ENCODE measurements at places on chromosomes 4 and X.

DNA sequence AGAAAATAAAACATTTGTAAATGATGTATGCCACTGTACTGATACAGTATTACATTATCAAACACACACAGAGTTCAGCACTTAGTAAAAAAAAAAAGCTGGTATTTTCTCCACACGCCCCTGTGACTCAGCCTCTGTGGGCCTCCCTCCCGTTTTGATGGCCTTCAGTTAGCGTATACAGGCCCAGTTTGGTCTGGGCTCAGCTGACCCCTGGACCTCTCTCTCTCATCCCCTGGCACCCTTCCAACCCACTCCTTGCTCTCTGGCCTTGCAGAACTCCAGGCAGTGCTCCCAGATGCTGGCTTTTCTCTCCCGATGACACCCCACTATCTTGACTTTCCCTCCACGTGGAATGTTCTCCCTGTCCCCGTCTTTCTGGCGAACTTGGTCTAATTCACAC is 89.0 kb upstream of the LIMCH1 start:
- DNase-seq: no peak

- DNase-seq: no peak
Observed at GRCh38 chrX:108268434-108269080, 169.7 kb downstream of the COL4A6 start.

DNA sequence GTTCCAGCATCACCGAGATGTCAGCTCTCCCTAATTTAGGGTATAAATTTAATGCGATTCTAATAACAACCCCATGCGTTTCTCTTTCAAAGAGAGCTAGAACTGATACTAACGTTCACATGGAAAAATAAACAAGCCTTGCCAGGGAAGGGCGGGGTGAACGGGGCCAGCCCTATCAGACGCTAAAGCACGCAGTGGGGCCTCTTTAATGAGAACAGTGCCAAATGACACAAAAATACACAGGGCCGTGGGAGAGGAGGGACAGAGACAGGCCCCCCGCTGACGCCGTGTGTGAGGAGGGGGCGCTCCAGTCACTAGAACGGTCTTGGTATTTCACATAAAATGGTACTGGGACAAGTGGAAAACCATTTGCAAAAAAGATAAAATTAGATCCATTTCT is 21.3 kb upstream of the ADRA2C start:
- DNase-seq: no peak

GRCh38 chrX:31132821-31133241 is 61.0 kb upstream of the FTHL17 start:
- DNase-seq: no peak

DNA sequence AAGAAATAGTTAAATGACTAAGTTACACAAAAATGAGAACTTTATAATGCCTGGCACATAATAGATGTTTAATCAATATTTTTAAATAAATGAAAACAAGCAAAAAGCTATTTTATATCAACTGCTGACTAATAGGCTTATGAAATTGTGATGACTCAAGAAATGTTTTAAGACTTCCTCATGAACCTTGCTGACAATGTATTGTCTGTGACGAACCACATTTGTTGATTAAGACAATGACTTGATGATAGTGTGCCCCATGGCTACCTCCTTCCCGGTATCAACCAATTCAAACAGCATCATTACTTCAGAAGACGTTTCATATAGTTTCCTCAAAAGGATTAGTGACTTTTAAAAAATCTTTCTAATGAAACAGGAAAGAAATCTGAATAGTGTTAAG is 7.9 kb downstream of the CXCL6 start:
- no peak for DNase-seq

- DNase-seq: no peak
Observed at GRCh38 chr4:186643501-186644310, 80.0 kb downstream of the FAT1 start.

- DNase-seq: no peak
Observed at GRCh38 chr4:9916346-9916745, 105.0 kb downstream of the SLC2A9 start.

- DNase-seq: no peak
Observed at GRCh38 chr4:94516067-94516466, 64.3 kb downstream of the PDLIM5 start.

DNA sequence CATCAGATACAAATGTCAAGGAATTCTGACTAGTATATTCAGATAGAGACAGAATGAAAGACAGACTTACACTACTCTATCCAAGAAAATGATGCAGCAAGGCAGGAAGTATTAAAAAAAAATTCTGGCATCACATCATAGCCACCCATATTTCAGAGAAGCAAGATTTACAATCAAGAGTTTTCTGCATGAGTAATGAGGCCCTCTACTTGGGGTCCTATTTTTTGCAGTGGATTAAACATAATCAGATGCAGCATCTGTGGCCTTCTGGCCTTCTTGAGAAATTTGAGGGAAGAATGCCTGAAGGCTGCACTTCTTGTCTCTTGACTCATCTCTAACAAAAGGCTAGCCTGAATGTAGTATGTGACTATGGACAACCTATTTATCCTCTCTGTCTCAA is 48.2 kb upstream of the SLIT2 start:
- no peak for DNase-seq

GRCh38 chrX:115060013-115060412 is 42.6 kb upstream of the IL13RA2 start:
- no peak for DNase-seq

Measured in activated T-cell treated with anti-CD3 and anti-CD28 coated beads, Interleukin-2, amount 50 U/mL, for 24 hours (primary cell).